ENCODE measurements at places on chromosomes 4 and X. TPM values are rescaled to one million over a fixed set of nuclear protein-coding genes. Genes with fewer than 3 reads are reported as not detected.

ZXDA gene
- total RNA-seq = 1.9 TPM

POU4F2 gene
- not detected for total RNA-seq

MAGEA9 gene
- not detected for total RNA-seq

ARX gene
- total RNA-seq = not detected

SPATA18 gene
- total RNA-seq = 0.28 TPM

ARL9 gene
- 0.61 TPM for total RNA-seq

RPS6KA3 gene
- 69.7 TPM for total RNA-seq

SMR3B gene
- total RNA-seq = not detected

MAGIX gene
- total RNA-seq = 2.9 TPM

CT45A10 gene
- not detected for total RNA-seq

GJB1 gene
- 77.1 TPM for total RNA-seq

IL15 gene
- total RNA-seq = 2.0 TPM

C4orf36 gene
- total RNA-seq = not detected

ARSD gene
- total RNA-seq = 42.4 TPM

TEX13A gene
- total RNA-seq = not detected

SPANXD gene
- total RNA-seq = not detected

DRD5 gene
- total RNA-seq = not detected

CT83 gene
- not detected for total RNA-seq

SHROOM2 gene
- 5.4 TPM for total RNA-seq

BANK1 gene
- total RNA-seq = 1.7 TPM

RTL5 gene
- total RNA-seq = 0.84 TPM

CXXC4 gene
- 1.1 TPM for total RNA-seq

GAGE2A gene
- not detected for total RNA-seq

SULT1E1 gene
- 14.7 TPM for total RNA-seq

TBC1D19 gene
- total RNA-seq = 3.1 TPM

NR3C2 gene
- total RNA-seq = 2.1 TPM

SOWAHB gene
- 30.5 TPM for total RNA-seq

BEND2 gene
- total RNA-seq = 0.09 TPM

MAOA gene
- 41.0 TPM for total RNA-seq

CXCL5 gene
- 0.14 TPM for total RNA-seq

TACR3 gene
- not detected for total RNA-seq

CSN1S1 gene
- not detected for total RNA-seq

FAM184B gene
- total RNA-seq = not detected

DMD gene
- total RNA-seq = 15.3 TPM

ARHGAP36 gene
- total RNA-seq = not detected

UGT2B17 gene
- 1.3 TPM for total RNA-seq

ENPEP gene
- total RNA-seq = 41.5 TPM

SHROOM3 gene
- total RNA-seq = 25.8 TPM

HNRNPH2 gene
- 31.5 TPM for total RNA-seq

SYTL5 gene
- 0.09 TPM for total RNA-seq

BTK gene
- total RNA-seq = 22.6 TPM

TBC1D9 gene
- 8.5 TPM for total RNA-seq

ARHGAP24 gene
- total RNA-seq = 1.8 TPM

EFNB1 gene
- total RNA-seq = 8.3 TPM

CLGN gene
- 8.2 TPM for total RNA-seq

FSTL5 gene
- total RNA-seq = not detected

SPRY1 gene
- 11.1 TPM for total RNA-seq

SYNPO2 gene
- 2.7 TPM for total RNA-seq

TEX13C gene
- not detected for total RNA-seq

PCDH11X gene
- not detected for total RNA-seq

HPSE gene
- 4.7 TPM for total RNA-seq

CENPVL1 gene
- total RNA-seq = not detected

IL1RAPL2 gene
- total RNA-seq = 1.3 TPM

SERTM2 gene
- 16.2 TPM for total RNA-seq

FDCSP gene
- total RNA-seq = not detected

KCND1 gene
- 1.1 TPM for total RNA-seq

RIPPLY1 gene
- not detected for total RNA-seq

HSD17B13 gene
- 20.3 TPM for total RNA-seq

SLC10A6 gene
- total RNA-seq = 0.25 TPM
